Osteoblast (primary cell): ENCODE measurements at places on chromosomes 1 and 21. TPM values are rescaled to one million over a fixed set of nuclear protein-coding genes. Genes with fewer than 3 reads are reported as not detected.
A peak's percentile ranks its signal among the peaks of the same experiment; 100 is the strongest.

- H3K4me3 ChIP-seq: no peak overlapping the region
- no peaks in the 10 kb centered on the region for H3K27me3 ChIP-seq
- peaks cover 5% of the 10 kb centered on the region for H3K36me3 ChIP-seq
- no peak for DNase-seq
- peak overlapping the region; percentile 17 for H3K27ac ChIP-seq
Observed at GRCh38 chr1:203667616-203668015, 41.0 kb downstream of the ATP2B4 start.

- peaks cover 30% of the 10 kb centered on the region for H3K36me3 ChIP-seq
- H3K4me3 ChIP-seq: peak overlapping the region; percentile 97
- H3K27me3 ChIP-seq: no peaks in the 10 kb centered on the region
- peak; percentile 97 for DNase-seq
- peak overlapping the region; percentile 91 for H3K27ac ChIP-seq
Observed at GRCh38 chr1:31798433-31799195, 17.2 kb downstream of the SPOCD1 start.

DNA sequence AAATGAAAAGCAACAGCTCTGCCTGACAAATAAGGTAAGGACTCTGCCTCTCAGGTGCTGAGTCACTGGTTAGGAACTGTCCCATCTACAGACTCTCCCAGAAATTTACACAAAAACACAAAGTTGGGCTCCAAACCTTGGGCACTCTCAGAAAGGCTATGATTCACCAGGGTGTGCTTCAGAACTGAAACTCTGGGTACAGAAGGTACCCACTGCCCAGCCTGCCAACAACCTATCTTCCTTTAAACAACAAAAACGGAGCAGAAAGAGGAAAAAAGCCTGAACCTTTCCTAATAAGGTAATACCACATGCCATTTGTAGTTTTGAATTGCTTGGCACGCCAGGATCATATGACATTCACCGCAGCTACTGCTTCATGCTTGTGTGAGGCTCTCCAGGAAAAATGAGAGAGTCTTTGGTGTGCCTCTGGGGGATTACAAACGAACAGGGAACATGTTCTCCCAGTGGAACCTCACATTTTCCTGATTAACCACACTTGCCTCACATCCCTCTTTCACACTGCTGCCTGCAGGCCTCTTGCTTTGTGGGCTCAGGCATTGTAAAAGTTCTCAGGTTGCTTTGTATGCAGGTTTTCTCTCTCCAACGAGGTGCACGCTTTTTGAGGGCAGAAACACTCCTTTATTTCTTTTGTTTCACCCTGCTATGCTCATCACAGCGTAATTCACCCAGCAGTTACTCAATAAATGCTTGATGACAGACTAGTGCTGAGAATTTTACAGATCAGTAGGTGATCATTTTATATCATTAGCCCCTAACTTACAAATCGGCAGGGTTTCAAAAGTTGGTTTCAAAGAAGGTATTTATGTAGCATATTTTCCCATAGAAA lies 65.1 kb downstream of the GADD45A start:
- H3K27ac ChIP-seq: peak overlapping the region; percentile 89
- H3K27me3 ChIP-seq: no peaks in the 10 kb centered on the region
- H3K4me1 ChIP-seq: peaks cover 71% of the 10 kb centered on the region
- H3K4me3 ChIP-seq: peak overlapping the region; percentile 0
- peaks cover 19% of the 10 kb centered on the region for H3K36me3 ChIP-seq

KRTAP19-1 gene
- total RNA-seq: not detected in 2 replicates

- H3K4me3 ChIP-seq: no peak overlapping the region
- no peaks in the 10 kb centered on the region for H3K4me1 ChIP-seq
- H3K36me3 ChIP-seq: no peaks in the 10 kb centered on the region
- H3K27ac ChIP-seq: no peak overlapping the region
Observed at GRCh38 chr1:244874974-244875579, 10.7 kb upstream of the HNRNPU start.

GRCh38 chr1:182143825-182144645 lies 82.5 kb upstream of the ZNF648 start:
- DNase-seq: no peak
- H3K4me1 ChIP-seq: no peaks in the 10 kb centered on the region
- peaks cover 4% of the 10 kb centered on the region for H3K27me3 ChIP-seq
- H3K27ac ChIP-seq: no peak overlapping the region
- H3K4me3 ChIP-seq: no peak overlapping the region

S100B gene
- total RNA-seq: 0.29 and 1.4 TPM in 2 replicates

- no peaks in the 10 kb centered on the region for H3K4me1 ChIP-seq
- no peak overlapping the region for H3K4me3 ChIP-seq
- DNase-seq: peak; percentile 95
- H3K27me3 ChIP-seq: peaks cover 29% of the 10 kb centered on the region
Observed at GRCh38 chr1:10918531-10918930, 93.9 kb upstream of the TARDBP start.

DNA sequence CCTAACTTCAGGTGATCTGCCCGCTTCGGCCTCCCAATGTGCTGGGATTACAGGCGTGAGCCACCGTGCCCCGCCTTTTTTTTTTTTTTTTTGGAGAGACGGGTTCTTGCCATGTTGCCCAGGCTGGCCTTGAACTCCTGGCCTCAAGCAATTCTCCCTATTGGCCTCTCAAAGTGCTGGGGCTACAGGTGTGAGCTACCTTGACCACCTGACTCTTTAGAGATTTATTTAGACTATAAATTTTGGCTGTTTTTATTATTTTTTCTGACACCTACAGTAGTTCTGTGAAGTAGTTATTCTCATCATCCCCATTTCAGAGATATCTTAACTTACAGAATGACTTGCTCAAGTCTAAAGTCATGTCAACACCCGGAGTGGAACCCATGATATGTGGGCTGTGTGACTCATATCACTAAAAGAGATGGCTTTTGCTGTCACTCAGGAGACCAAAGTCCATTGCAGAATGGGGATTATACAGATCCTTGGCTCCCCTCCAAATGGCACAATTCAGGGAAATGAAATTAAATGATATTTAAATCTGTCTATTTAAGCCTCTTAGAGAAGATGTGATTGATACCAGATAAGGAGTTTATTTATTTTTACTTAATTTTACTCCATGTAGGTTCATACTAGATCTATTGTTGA lies 93.2 kb downstream of the CTH start:
- H3K27ac ChIP-seq: no peak overlapping the region
- H3K36me3 ChIP-seq: no peaks in the 10 kb centered on the region
- H3K4me1 ChIP-seq: peaks cover 4% of the 10 kb centered on the region
- H3K27me3 ChIP-seq: no peaks in the 10 kb centered on the region
- DNase-seq: no peak

- no peak overlapping the region for H3K4me3 ChIP-seq
- H3K27ac ChIP-seq: no peak overlapping the region
- no peaks in the 10 kb centered on the region for H3K4me1 ChIP-seq
- no peaks in the 10 kb centered on the region for H3K27me3 ChIP-seq
- no peak for DNase-seq
Observed at GRCh38 chr1:227621211-227621610, 57.9 kb downstream of the ZNF678 start.

DNA sequence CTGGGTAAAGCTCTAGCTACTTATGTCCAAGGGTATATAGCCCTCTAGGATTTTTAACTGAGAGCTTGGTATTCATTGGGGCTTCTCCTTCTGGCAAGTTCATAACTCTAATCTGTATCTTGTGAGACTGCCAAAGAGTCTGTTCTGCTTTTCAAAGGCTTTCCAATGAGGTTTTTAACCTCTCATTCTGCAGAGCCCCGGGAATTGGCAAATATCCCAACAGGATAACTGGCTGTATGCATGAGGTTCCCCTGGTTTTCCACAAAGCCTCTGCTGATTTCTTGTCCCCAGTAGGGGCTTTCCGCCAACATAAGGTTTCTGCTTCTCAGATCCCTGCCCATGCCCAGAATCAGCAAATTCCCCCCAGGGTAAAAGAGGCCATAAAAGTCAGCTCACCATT lies 40.9 kb downstream of the RPL5 start:
- H3K4me1 ChIP-seq: peaks cover 5% of the 10 kb centered on the region
- DNase-seq: no peak
- H3K27me3 ChIP-seq: no peaks in the 10 kb centered on the region
- no peak overlapping the region for H3K4me3 ChIP-seq

DNA sequence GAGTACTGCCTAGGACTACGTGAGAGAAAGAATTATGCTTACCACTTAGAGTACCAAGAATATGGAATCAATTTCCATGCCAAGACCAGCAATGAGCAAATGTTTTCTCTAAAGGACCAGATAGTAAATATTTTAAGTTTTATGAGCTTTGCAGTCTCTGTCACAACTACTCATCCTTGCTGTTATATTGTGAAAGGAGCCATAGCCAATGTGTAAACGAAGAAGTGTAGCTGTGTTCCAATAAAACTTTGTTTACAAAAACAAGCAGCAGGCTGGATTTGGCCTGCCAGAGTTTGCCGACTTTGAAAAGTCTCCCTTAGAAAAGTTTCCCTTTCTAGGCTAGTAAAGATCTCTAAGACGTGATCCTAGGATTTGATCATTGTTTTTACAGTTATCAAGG lies 128.8 kb downstream of the PDE4B start:
- peak; percentile 15 for DNase-seq
- no peaks in the 10 kb centered on the region for H3K36me3 ChIP-seq
- H3K27ac ChIP-seq: no peak overlapping the region
- no peaks in the 10 kb centered on the region for H3K27me3 ChIP-seq
- no peak overlapping the region for H3K4me3 ChIP-seq

GRCh38 chr1:16387201-16388188 lies 20.5 kb downstream of the SZRD1 start:
- H3K4me1 ChIP-seq: peaks cover 59% of the 10 kb centered on the region
- peak overlapping the region; percentile 84 for H3K27ac ChIP-seq
- no peaks in the 10 kb centered on the region for H3K36me3 ChIP-seq
